ENCODE measurements at places on chromosomes 6 and 20. TPM values are rescaled to one million over a fixed set of nuclear protein-coding genes. Genes with fewer than 3 reads are reported as not detected.

HLA-DQB1 gene
- 15.8 TPM for total RNA-seq

TSBP1 gene
- total RNA-seq: not detected

RBPJL gene
- not detected for total RNA-seq

NT5DC1 gene
- total RNA-seq: 7.7 TPM

RSPH3 gene
- 11.2 TPM for total RNA-seq

ARMH2 gene
- not detected for total RNA-seq

FABP7 gene
- not detected for total RNA-seq

FAXC gene
- not detected for total RNA-seq

HAO1 gene
- not detected for total RNA-seq

CST4 gene
- not detected for total RNA-seq

DNAAF9 gene
- 39.4 TPM for total RNA-seq

HLA-F gene
- 27.6 TPM for total RNA-seq

MACROD2 gene
- 7.0 TPM for total RNA-seq

RNASET2 gene
- 173 TPM for total RNA-seq

LZTS3 gene
- 6.2 TPM for total RNA-seq

FRS3 gene
- 4.4 TPM for total RNA-seq

TP53TG5 gene
- total RNA-seq: not detected

ENPP5 gene
- 0.82 TPM for total RNA-seq

SOX12 gene
- 4.1 TPM for total RNA-seq

IL20RA gene
- total RNA-seq: 0.88 TPM

NRSN2 gene
- 8.6 TPM for total RNA-seq

CALHM5 gene
- 2.8 TPM for total RNA-seq

PKIB gene
- total RNA-seq: 1.5 TPM

PI3 gene
- total RNA-seq: not detected

ADGRF5 gene
- total RNA-seq: 42.7 TPM

ADA gene
- total RNA-seq: 22.5 TPM

RAD21L1 gene
- total RNA-seq: not detected

PRDM1 gene
- 13.4 TPM for total RNA-seq

RAB23 gene
- 6.8 TPM for total RNA-seq

FRK gene
- total RNA-seq: 1.3 TPM

CST1 gene
- not detected for total RNA-seq

PGC gene
- total RNA-seq: not detected

SLC35D3 gene
- not detected for total RNA-seq

IL17F gene
- not detected for total RNA-seq

CRIP3 gene
- total RNA-seq: 2.0 TPM

CD83 gene
- total RNA-seq: 30.1 TPM

BNIP5 gene
- not detected for total RNA-seq

TRIM10 gene
- total RNA-seq: not detected

PRDM13 gene
- not detected for total RNA-seq

CDYL gene
- total RNA-seq: 37.0 TPM

OR2H1 gene
- not detected for total RNA-seq

COL11A2 gene
- total RNA-seq: 0.66 TPM

Data from subcutaneous adipose tissue (tissue), 4 donors.